ENCODE measurements at places on chromosomes 5 and 9.
A peak's percentile ranks its signal among the peaks of the same experiment; 100 is the strongest.

GRCh38 chr5:171437286-171437821, 17.9 kb downstream of the FGF18 start:
- no peak for DNase-seq

DNA sequence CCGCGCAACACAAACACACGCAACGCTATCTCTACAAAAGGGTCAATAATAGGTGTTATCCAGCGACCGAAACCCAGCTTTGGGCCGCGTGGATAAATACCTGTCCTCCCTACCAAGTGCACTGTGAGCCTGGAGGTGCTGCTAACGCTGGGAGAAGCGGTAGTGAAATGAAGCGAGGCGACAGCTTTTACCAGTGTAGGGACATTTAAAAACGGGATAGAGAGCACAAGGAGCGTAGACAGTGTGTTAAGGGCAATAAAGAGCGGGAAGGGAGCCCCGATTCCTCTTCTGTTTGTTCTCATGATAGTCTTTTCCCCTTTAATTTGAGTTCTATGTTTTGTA, 421 bp upstream of the DEPDC1B start:
- DNase-seq = peak; percentile 28

DNA sequence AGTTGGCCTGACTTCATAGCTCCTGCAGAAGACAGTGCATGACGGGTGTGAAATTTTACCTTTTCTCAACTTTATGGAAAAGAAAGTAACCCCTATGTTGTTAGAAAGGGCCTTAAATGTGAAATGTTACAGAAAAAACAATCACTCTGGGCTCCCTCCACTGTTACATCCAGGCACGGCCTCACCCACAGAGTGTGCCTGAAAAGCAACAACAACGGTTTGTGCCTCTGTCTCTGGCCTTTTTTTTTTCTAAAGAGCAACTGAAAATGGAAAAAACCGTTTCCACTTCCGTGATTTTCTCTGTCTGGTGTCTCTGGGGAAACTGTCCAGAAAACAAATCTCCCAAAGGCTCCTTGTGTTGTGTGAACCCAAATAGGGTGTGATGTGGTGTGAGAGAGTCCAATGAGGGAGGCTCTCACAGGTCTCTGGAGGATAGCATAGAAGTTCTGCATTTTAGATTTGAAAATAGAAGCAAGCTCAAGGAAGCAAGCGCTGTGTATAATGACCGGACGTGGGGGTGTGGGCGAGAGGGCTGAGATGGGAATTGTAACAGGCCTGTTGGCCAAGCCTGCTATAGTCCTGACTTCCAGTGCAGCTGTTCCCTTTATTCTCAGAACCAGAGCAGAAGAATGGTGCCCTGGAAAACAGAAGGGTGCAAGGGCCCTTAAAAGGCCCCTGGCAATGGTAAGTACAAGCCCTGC, 221.8 kb upstream of the TUT7 start:
- DNase-seq = no peak

DNA sequence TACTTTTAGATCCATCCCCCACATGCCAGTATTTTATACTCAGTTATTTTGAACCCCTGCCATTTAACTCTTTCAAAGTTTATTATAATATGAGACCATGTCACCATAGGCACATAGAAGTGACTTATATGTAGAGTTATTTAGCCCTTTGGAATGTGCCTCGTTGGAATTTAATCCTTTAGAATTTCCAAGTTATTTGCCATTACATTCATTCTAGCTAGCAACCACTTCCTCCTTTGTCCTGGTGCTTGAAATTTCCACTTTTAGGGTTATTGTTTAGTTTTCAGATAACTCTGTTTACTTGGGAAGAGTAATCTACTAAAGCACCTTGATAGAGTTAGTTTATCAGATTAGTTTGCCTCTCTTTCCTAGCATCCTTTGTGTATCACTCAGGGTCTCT, 82.8 kb upstream of the TLE1 start:
- DNase-seq = no peak

DNA sequence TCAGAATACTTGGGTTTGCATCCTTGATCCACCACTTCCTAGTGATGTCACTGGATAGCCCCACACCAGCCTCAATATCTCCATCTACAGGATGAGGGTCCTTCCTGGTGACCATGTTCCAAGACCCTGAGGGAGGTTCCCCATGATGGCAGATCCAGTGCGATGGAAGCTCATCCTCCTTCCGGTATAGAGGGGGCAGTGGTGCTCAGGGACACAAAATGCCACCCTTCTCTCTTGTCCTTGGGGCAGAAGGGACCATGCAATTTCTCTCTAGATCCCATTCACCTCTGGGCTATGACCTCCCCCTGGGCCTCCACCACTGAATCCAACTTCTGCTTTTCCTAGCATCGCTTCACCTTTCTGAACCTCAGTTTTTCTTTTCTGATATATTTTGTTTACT, 5.4 kb upstream of the SLC25A51 start:
- no peak for DNase-seq

- no peak for DNase-seq
Measured at GRCh38 chr9:110142868-110143481, 65.0 kb downstream of the C9orf152 start.

GRCh38 chr9:8637626-8638025, 838.0 kb upstream of the DMAC1 start:
- no peak for DNase-seq

GRCh38 chr9:89991204-89991790, 386.5 kb downstream of the GADD45G start:
- no peak for DNase-seq

- DNase-seq = no peak
Measured at GRCh38 chr5:34991486-34992238, 56.1 kb downstream of the AGXT2 start.

GRCh38 chr9:111427186-111427585, 57.0 kb downstream of the ECPAS start:
- peak; percentile 50 for DNase-seq

- DNase-seq = no peak
Measured at GRCh38 chr9:22913518-22913917, 466.9 kb downstream of the DMRTA1 start.

DNA sequence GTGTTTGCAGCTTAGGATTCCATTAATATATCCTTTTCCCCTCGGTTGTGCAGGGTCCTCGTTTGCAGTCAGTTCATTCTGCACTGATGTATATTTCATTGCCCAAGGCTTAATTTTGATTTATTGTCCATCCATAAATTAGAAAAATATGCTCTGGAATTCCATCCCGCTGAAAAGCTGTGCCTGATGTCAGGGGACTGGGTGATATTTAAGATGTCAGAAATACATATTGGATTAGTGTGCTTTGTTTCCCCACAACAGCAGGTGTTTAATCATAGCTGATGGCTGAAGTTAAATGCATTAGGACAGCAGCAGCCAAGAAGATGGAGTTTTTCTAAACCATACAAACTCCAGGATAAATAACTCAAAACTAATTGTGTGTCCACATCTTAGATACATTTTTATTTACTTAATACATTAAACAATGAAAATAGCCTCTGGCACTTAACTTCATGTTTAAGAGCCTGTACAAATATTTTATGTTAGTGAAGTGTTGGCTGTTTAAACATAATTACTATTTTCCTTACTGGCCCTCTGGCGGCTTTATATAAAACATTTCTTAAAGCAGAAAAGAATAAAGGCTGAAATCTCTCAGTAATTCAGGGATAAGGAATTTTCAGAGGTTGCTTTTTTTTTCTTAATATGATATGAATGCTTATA, 170.4 kb upstream of the TBCA start:
- DNase-seq = no peak

GRCh38 chr9:77018969-77019235, 553 bp upstream of the FOXB2 start:
- no peak for DNase-seq

GRCh38 chr5:5726401-5726800, 303.9 kb downstream of the ICE1 start:
- no peak for DNase-seq

DNA sequence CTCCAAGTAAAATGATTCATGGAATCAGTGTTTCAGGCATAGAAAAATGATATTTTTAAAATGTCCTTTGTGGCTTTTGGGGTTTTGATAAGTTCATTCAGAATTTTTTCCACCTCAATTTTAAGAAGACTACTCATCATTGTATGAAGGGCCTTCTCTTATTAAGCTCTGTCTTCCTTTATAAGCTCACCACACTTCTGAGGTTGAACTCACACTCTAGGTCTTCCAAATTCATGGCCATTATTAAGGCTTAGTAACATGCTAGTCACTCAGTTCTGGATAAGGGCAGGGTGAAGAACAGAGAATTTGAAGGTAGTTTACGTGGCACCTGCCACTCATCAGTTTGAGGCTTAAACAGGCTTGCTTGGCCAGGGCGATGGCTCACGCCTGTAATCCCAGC, 4.2 kb downstream of the MELK start:
- DNase-seq = no peak

- no peak for DNase-seq
Measured at GRCh38 chr5:111134087-111134486, 41.9 kb downstream of the WDR36 start.

GRCh38 chr5:159451197-159452052, 121.1 kb upstream of the IL12B start:
- peak; percentile 33 for DNase-seq

GRCh38 chr9:131606896-131607567, 61.7 kb downstream of the PRRT1B start:
- no peak for DNase-seq

DNA sequence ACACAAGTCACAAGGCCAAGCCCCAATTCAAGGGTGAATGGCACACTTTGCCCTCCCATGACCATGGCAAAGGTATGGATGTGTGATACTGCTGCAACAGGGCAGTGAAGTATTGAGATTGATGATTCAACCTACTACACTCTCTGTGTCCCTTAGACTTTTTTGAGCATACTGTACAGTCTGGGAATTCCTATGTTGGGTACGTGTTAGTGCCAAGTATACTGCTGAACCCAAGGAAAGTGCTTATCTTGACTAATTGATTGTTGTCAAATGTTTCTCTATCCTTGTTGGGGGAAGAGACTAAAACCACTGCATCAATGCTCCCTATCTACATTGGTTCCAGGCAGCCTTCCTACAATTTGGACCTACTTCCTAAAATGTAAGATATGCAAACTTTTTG, 93.7 kb downstream of the NDFIP1 start:
- peak; percentile 36 for DNase-seq

DNA sequence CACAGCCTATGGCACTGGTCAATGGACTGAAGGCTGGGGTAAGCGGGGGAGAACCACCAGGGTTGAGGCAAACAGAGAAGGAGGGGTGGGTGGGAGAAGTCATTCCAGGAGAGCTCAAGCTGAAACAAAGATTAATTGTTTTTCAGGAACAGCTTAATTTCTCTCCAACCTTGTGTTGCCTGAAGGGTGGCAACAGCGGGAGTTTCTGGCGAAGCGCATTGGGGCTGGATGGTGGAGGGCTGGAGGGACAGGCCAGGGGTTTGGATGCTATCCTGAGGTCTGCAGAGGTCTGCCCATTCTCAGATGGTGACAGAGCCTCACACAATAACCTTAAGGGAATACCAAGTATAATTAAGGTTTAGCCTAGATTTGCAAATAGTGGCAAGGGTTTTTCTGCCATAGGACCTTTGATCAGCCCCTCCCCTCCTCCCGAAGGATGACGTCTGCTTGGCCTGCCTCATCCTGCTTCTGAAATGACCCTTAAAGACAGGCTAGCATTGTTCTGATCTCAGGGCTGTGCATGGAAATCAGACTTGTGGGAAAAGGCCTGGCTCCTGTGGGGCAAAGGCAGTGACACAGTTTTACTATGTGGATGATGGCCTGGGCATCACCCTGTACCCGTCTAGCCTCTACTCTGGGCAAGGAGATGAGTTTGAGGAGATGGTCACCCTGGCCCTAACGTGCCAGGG, 32.7 kb downstream of the PSD2 start:
- DNase-seq = no peak

GRCh38 chr9:116336133-116336862, 182.7 kb downstream of the PAPPA start:
- DNase-seq = no peak

DNA sequence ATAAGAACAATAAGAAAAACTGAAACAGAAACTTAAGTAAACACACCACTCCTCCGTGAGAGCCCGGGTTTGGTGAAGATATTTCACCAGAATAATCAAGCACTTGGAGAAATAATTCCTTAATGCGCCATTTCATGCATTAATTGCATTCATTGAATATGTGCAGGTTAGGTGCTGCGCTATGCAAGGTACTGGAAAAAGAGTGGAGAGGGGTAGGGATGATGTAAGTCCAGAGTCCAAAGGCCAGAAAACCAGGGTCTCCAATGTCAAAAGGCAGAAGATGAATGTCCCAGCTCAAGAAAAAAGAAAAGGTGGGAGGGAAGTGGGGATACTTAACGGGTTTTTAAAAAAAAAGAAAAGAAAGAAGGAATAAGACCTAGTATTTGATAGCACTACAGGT, 669 bp upstream of the ZFP37 start:
- no peak for DNase-seq

GRCh38 chr9:137550231-137550621, at the start of gene PNPLA7:
PNPLA7 (minus strand) TSS chr9:137550402; CDS start chr9:137550197, 205 bp downstream.
- DNase-seq = peak; percentile 31

DNA sequence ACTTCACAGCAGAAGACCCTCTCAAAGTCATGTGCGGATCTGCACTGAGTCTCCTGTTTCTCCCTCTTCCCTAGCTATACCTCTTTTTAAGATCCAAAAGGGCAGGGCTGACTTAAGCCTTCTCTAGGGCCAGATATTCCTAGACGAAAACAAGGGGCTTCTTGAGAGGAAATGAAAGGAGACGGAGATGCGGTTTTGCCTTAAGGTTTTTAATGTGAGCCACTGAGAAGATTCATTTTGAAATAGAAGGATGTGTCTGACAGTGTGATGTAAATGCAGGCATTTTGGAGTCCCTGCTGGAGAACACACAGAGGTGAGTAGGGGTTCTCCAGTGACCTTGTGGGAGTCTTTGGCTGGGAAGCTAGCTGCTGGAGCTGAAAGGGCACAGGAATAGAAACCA, 15.6 kb upstream of the IL12B start:
- DNase-seq = no peak

- DNase-seq = no peak
Measured at GRCh38 chr9:99173570-99174504, 47.9 kb downstream of the ALG2 start.

- no peak for DNase-seq
Measured at GRCh38 chr5:98769210-98769958, 4.1 kb upstream of the RGMB start.

GRCh38 chr9:110891760-110892159, 146.5 kb downstream of the LPAR1 start:
- no peak for DNase-seq

DNA sequence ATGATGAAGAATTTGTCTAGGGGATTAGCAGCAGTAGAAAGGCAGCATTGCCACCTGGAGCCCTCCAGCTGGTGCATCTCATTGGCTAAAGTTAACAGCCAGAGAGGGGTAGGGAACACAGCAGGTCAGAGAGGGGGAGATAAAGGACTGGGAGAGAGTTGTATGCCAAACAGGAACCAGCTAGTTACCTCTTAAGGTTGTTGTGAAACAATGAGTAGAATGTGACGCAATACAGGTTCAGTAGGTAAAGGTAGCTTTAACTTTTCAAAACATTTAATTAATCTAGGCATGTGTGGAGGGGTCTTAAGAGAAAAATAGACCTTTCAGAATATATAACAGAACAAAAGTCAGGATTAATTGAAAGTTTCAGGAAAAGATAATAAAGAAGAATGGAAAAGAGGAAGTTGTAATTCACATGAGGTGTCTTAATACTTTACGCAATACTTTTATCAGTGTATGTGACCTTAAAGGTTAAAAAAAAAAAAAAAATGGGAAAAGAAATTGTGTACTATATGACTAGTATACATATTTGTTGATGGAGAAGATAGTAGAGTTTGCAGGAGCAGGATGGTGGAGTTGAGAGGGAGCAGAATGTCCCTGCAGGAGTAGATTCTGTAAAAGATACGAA, 14.3 kb downstream of the FBXO38 start:
- DNase-seq = no peak

GRCh38 chr5:14102666-14103065, 40.5 kb upstream of the TRIO start:
- no peak for DNase-seq

Measured in kidney capillary endothelial cell (primary cell).